ENCODE measurements at places on chromosomes 6 and 20.

GRCh38 chr6:151616600-151616999 lies 122.8 kb downstream of the CCDC170 start:
- DNase-seq, result no peak

DNA sequence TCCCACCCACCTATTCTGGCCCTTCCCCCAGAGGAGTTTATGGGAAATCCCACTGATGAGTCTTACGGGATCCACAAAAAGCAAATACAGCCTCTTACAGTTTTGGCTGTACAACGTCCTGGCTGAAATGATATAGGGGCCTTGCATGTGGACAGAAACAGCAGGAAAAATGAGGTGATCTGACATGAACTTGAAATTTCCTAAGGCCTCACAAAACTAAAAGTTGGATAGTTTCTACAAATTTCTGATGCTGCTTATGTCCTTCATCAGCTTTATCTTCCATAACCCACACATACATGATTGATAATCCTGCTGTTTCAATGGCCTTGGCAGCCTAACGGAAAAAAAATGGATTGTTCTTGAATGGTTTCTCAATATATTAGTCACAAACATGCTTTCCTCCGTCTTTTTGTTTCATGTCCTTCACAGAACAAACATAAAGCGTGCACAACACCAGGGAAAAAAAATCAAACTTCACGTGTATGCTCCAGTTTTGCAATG lies 118.8 kb downstream of the BMP5 start:
- DNase-seq, result no peak

DNA sequence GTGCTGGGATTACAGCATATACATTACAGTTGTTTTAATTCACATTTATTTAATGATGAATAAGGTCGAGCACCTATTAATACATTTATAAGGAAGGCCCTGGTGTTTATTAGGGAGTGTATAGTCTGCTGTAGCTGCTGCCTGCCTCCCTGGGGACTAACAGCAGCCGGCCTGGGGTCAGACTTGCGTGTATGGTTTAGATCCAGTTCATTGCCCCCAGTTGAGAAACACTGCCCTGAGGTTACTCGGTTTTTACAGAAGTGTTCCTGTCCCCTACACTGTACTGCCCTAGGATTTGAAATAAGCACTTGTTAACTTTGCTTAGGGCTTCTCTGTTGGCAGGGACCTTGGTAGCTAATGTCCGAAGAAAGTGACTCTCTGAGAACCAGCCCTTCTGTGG lies 4.0 kb downstream of the TTPAL start:
- no peak for DNase-seq

GRCh38 chr6:20589266-20589665 lies 55.0 kb downstream of the CDKAL1 start:
- DNase-seq, result no peak

- DNase-seq, result no peak
Measured at GRCh38 chr20:17969884-17970409, 1.1 kb downstream of the MGME1 start.
